ENCODE measurements at places on chromosomes 3 and 15.

DNA sequence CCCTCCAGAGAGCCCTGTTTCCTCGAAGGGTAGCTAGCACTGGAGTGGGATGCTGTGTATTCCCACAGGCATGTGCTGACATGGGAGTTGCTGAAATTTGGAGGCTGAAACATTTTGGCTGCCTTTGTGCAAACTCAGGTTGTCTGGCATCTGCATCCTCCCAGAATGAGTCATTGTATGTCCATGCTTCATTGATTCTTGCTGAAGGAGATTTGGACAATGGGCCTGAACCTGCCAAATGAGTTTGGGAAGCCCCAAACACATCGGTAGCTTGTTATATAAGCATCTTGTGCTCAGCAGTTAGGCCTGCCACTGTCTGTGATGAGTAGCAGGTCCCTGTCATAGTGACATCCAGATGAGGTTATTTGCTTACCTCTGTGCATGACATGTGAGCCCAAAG, 160.0 kb downstream of the IL5RA start:
- no peak for DNase-seq

GRCh38 chr3:158404131-158404718, 166.8 kb upstream of the MLF1 start:
- DNase-seq, result no peak

- no peak for DNase-seq
Observed at GRCh38 chr3:14463330-14464140, 61.1 kb downstream of the SLC6A6 start.

- no peak for DNase-seq
Observed at GRCh38 chr3:155131104-155131503, 51.0 kb downstream of the MME start.

GRCh38 chr3:123632161-123632655, 47.4 kb upstream of the HACD2 start:
- DNase-seq, result no peak

DNA sequence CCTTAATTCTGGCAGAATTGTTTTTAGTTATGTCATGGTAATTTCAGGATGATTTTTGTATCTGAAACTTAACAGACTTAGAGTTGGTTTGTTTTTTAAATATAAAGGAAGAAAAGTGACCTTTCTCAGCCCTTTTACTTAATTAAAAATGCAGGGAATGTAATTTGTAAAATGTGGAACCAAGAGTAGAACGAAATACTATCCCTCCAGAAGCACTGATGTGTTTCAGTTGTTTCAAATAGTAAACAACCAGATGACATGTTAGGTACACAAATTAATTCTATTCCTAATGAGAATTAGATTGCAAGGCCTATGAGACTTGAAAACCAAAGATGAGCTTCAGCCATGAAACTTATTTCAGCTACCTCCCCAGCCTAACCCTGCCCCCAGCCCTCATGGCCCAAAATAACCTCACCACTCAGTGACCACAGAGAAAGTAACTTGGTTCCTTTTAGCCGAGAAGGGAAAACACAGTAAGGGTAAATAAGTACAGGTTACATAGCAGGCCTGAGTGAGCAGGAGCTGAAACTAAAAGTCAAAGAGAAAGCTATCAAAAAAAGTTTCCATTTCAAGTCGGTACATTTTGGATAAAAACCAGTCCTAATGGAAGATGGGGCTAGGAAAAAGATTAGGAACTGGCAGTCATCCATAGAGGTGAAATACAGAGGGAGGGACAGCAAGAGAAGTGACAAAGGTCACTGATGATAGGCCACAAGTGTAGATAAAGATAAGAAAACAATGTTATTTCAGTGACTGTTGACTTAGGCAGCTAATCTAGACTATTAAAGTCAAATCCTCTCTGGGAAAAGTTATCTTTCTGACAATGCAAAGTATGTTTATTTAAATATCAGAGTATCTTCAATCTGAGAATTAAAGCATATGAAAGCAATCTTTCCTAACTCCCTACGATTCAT, 23.2 kb downstream of the SENP8 start:
- DNase-seq, result no peak

DNA sequence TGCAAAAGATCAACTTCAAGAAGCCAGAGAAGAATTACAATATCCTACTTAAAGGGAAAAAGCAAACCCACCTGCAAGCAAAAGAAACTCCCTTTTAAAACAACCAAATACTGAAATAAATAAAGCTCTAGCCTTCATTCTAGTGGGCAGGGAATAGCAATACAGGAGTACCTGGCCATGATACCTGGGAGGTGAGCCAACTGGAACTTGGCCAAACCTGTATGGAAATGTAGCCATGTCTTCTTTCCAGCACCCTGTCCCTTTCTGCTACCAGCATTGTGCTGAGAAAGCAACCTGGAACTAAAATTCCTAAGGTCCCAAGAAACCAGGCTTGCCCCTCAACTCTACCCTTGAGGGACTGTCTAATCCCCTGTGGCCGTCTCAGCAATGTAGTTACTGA, 530.0 kb downstream of the EPHB1 start:
- no peak for DNase-seq

DNA sequence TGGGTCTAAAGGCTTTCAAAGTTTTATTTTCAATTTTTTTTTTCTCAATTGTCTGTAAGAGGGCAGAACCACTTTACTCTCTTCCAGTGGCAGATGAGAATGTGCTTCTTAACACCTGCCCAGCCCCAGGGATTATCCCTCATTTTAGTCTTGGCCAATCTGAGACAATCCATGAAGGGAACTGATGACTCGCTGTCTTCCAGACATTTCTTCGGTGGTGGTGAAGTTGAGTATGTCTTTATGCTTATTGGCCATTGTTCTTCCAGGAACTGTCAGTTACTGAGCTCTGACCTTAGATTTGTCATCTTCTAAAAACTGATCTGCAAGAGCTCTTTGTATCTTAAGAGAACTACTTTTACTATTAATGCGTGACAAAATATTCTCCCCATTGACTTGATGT, 139.5 kb downstream of the TJP1 start:
- no peak for DNase-seq

- DNase-seq, result no peak
Observed at GRCh38 chr3:195884691-195885035, 23.7 kb downstream of the TNK2 start.

GRCh38 chr15:89077750-89078149, 10.5 kb upstream of the ABHD2 start:
- no peak for DNase-seq

DNA sequence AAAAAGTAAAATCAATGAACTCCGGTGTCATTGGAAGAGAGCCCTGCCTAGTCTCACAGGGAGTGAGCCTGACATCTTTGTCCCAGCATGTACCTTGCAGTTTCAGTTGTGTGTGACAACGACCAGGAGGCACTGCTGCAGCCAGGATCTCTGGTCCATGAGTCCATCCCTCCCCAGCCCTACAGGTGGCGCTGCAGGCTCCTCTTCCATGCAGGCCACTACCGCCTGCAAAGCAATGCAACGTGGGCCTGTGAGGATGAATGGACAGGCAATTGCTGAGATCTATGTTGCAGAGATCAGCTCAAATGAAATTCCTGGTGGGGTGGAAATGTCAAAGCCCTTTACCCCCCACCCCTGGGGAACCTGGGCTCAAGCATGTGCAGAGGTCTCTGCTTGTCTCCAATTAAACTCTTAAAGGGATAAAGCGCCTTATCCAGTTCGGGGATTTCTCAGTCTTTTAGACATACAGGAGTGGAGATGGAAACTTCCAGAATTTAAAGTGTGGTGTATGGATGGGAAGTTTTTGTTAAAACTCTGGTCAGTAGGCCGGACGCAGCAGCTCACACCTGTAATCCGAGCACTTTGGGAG, 35.8 kb downstream of the TKT start:
- DNase-seq, result peak; percentile 76

- no peak for DNase-seq
Observed at GRCh38 chr3:52431459-52432223, 13.3 kb downstream of the SEMA3G start.

- DNase-seq, result no peak
Observed at GRCh38 chr3:9395570-9396300, 1.7 kb upstream of the SETD5 start.

DNA sequence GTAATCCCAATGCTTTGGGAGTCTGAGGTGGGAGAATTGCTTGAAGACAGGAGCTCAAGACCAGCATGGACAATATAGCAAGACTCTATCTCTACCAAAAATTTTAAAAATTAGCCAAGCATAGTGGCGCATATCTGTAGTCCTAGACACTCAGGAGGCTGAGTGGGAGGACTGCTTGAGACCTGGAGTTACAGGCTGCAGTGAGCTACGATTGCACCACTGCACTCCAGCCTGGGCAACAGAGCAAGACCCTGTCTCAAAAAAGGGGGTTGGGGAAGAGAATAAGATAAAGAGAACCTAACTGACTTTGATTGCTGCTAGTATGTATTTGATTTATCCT, 755 bp downstream of the CD200R1 start:
- no peak for DNase-seq

- DNase-seq, result no peak
Observed at GRCh38 chr3:70856414-70857162, 544.1 kb upstream of the MDFIC2 start.

GRCh38 chr3:56720849-56721248, 37.8 kb upstream of the TASOR start:
- no peak for DNase-seq

DNA sequence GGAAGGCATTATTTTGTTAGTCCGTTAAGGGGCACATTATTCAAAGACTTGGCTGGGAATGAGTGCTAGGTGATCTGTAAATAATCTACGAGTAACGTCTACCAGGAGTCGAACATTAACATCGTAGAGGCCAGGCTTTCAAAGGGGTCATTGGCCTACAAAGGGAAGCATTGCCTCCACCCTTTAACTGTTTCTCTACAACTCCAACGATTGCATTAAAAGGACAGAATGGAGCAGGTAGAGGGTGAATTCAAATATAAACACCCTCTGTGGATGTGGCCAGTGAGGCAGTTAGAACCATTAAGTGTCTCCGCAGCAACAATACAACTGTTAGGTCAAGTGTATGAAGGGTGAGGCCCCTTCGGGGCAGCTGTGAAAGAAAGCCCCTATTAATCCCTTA, 126.0 kb upstream of the LMOD3 start:
- no peak for DNase-seq

DNA sequence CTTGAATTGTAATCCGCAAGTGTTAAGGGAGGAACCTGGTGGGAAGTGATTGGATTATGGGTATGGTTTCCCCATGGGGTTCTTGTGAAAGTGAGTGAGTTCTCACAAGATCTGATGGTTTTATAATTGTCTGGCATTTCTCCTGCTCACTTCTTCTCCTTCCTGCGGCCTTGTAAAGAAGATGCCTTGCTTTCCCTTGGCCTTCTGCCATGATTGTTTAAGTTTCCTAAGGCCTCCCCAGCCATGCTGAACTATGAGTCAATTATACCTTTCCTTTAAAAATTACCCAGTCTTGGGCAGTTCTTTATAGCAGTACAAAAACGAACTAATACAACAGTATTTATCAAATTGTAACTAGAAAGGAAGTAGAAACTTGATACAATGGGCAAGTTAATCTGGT, 31.9 kb downstream of the IFT57 start:
- no peak for DNase-seq

DNA sequence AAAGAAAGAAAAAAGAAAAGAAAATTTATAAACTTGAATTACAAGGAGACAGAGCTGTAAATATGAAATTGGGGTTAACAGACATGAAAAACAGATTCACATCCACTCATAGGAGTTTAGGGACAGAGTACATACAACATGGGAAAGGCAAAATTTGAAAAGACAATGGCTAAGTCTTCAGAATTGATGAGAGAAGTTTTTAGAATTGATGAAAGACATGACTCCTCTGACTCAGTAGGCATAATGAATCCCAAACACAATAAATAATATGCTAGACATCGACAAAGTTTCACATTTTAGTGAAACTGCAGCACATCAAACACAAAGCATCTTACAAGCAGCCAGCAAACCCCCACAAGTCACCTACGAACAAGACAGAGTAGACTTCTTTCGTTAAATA, 84.4 kb upstream of the MELTF start:
- DNase-seq, result no peak
